Posterior vena cava (tissue), 2 donors: ENCODE measurements at places on chromosomes 7 and 10. TPM values are rescaled to one million over a fixed set of nuclear protein-coding genes. Genes with fewer than 3 reads are reported as not detected.

DNA sequence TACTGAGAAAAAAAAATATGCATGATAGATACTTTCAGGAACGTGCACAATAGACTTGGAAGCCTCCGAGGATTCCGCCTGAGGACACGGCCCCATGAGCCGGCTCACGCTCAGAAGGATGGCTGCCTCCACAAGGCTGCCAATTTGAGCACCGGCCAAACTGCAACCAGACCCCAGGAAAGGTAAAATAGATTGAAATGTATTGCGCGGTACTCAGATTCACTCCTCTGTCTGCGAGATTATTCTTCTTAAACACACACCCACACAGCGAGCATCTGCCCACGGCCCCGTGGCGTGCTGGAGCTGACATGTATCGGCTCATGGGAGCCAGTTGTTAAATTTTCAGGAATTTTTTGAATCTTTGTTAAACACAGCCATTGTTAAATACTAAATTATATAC, 653.2 kb upstream of the MKI67 start:
- DNase-seq = no peak

GRCh38 chr7:17227766-17228490, 70.5 kb upstream of the AHR start:
- no peak for DNase-seq

DNA sequence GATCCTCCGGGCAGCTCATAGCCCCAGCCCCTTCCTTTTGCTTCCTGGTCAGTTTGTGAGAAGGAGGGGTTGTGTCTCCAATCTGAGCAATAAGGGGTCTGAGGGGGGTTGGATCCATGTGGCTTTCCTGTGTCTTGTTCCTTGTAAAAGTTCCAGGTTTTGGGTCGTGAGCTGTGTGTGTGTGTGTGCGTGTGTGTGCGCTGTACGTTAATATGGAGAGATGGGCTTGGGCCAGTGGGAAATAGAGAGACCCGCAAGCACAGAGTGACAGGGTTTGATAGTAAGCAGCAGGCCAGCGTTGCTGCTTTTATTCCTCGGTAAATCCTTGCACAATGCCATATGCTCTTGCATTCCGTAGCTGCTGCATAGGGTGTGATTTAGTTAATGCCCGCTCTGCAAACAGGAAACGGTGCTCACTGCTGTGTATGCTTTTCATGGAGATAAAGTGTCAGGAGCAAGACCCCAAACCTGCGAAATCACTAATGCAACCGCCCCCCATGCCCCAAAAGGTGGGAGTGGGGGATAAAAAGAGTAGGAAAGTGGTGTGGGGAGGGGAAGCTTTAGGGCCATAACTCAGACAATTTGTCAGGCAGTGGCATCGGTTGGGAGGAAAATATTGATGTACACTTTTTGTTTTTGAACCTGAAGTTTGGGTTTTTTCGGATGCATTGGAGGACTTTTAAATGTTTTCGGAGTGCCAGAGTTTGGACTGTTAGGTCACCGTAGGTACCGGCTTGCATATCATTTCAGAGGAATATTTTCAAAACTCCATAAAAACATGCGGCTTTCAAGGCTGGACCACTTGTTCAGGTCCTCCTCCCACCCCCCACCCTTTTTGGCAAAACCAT, 108.7 kb downstream of the TCF7L2 start:
- no peak for DNase-seq

DNA sequence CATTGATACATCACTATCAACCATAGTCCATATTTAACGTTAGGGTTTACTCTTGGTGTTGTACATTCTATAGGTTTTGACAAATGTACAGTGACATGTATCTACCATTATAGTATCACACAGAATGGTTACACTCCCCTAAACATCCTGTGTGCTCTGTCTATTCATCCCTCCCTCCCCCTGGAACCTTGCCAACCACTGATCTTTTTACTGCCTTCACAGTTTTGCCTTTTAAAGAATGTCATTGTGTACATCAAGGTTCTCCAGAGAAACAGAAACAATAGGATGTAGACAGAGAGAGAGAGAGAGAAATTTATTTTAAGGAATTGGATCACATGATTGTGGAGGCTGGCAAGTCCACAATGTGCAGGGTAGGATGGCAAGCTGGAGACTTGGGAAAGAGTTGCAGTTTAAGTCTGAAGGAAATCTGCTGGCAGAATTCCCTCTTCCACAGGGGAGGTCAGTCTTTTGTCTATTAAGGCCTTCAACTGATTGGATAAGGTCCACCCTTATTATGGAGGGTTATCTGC, 45.1 kb upstream of the CCNJ start:
- no peak for DNase-seq

DNA sequence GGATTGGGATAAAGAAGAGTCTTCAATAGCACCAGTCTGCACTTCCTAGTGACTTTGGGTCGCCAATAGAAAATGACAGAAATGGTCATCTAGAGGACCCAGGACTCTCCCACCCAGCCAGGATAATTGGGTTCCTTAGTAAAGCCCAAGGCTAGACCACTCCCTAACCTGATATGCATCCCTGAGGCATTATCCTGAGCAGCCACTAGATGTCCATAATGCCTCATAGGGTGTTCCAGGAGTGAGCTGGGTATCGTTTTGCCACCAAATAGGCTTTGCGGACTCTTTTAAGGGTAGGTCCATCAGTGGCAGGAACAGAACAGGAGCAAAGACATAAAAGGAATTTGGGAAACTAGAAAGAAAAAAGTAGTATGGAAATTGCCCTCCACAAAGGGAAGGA, 4.5 kb upstream of the LRRC4 start:
- no peak for DNase-seq

DNA sequence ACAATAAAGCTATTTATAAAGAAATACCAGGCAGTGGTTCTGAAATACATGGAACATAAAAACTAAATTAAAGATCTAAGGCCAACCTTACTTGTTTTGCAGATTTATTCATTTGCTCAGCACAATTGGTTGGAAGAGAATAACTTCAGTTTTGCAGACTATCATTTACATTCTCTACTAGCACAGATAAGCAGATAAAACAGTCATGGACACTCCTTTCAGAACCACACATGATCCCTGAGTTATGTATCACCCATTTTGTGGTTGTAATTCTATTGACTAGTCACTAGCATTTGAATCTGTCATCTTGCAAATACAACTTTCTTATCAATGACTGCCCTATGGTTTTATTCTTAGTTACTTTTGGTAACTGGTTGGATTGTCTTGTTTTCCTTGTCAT, 45.1 kb downstream of the PRKAR2B start:
- no peak for DNase-seq

DNA sequence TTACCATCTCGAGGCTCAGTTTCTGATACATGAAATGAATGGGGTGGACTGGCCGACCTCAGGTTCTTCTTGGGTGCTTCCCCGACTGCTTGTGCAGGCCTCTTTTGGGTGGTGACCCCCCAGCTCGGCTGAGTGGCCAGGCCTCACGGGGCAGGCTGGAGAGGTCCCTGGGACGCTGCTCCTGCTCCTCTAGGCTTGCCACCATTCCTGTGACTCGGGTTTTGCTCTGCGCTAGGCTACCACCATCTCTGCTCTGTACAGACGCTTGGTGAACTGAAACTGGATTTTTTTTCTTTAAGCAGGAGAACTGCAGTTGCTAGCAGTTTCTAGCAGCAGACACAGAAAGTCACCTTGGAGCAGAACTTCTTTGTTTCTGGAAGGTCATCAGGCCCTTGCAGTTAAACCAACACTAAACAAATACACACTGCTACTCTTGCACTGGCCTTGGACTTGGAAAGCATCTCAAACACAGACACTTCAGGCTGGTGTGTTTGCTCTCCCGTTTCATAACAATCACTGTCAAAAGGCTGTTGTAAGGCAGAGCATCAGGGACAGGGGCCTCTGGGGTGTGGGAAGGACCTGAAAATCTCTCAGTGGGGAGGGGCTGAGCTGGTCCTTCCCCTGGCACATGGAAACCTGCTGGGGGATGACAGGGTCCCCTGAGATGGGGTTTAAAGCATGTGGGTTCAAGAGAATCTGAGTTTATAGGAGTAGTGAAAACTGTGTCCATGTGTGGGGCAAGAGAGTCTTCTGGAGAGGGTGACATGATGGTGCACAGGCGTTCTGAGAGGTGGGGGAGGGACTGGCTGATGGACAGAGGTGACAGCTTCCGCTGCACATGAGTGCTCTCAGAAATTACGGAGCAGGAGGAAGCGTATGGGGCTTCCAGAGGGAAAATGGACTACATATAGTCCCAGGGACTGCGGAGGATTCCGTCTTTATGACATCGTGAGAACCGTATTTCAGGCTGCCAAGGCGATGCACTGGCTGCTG, 35.0 kb upstream of the GIMAP8 start:
- no peak for DNase-seq

DNA sequence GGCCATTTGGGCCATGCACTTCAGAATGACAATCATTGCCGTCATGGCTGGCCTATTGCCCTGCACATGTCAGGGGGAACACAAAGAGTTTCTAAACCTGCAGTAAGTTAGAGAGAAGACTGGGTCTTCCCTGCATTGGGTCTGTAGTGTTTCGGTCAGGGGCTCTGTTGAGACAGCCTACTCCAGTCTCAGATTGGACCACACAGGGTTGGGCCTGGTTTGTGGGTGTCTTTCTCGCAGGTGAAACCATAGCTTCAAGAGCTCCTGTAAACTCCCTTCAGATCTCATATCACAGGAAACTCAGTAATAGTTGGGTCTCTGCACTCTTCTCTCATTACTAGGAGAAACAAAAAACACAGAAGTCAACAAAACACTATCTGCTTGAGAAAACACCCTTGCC, 7.3 kb upstream of the TARP start:
- no peak for DNase-seq

GRCh38 chr7:132213583-132213982, 362.7 kb downstream of the PLXNA4 start:
- no peak for DNase-seq

- DNase-seq = peak; percentile 56
Measured at GRCh38 chr10:102614888-102615287, 29.4 kb upstream of the TRIM8 start.

GRCh38 chr10:130350996-130351395, 214.8 kb downstream of the GLRX3 start:
- peak; percentile 45 for DNase-seq

DNA sequence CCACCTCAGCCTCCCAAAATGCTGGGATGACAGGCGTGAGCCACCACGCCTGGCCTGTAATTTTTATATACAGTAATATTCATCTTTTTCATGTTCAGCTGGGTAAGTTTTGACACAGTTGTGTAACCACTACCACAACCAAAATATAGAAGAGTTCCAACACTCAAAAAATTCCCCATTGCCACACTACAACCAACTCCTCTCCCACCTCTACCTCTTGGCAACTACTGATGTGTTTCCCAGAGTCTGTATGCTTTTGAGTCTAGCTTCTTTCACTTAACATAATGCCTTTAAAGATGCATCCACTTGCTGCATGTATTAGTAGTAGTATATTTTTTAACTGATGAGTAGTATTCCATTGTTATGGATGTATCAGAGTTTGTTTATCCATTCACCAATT, 90.7 kb downstream of the SRPK2 start:
- no peak for DNase-seq

DNA sequence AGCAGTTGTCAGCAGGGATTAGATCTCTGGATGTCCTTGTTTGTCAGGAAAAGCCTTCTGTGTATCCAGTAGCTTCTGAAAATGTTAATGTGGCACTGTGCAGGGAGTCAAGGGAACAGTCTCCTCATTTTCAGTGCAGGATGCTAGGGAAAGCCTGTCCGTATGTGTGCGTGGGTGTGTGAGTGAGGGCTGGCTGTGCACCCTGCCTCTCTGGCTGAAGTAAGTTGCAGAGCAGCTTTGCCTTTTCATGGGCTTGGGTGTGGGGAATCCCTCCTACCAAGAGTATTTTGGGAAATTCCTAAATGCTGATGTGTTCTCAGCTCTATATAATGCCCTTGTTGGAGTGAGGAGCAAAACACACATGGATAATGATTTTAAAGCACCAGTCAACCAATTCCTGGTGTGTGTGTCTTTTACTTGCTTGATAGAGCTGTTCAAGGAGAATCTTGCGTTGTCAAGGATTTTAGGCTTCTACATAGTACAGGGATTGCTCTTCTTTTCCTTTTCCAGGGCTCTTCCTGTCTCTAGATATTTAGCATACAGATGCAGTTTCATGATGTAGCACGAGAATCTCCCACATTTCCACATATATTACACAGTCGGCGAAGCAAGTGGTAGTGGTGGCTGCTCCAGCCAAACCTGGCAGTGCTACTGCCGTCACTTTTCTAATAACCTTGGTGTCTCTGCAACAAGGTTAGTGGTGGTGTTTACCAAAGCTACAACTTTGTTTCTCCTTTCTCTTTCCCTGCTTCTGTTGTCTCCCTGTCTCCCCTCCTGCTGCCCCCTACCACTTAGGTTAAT, 92.8 kb downstream of the MCU start:
- peak; percentile 81 for DNase-seq

- DNase-seq = no peak
Measured at GRCh38 chr7:55555160-55555559, 17.1 kb downstream of the VOPP1 start.

Gene IDI2
- not detected for total RNA-seq

Gene MACC1
- total RNA-seq = 0.46 TPM

Gene PPIA
- total RNA-seq = 961 TPM

Gene BAIAP2L1
- 1.5 TPM for total RNA-seq

Gene SCIN
- 0.79 TPM for total RNA-seq

Gene IGFBP1
- total RNA-seq = not detected

Gene GNGT1
- total RNA-seq = not detected

Gene ADAMTS14
- 1.0 TPM for total RNA-seq

Gene CLDN12
- total RNA-seq = 25.2 TPM

Gene FAM13C
- total RNA-seq = 7.3 TPM

Gene CARD11
- 1.9 TPM for total RNA-seq

Gene PLAC9
- 155 TPM for total RNA-seq

Gene LFNG
- total RNA-seq = 15.2 TPM

Gene SLC37A3
- 50.7 TPM for total RNA-seq

Gene PGAM2
- total RNA-seq = 1.6 TPM

Gene ZNF727
- 3.5 TPM for total RNA-seq

Gene SRRM3
- total RNA-seq = 5.3 TPM

Gene RADIL
- 4.3 TPM for total RNA-seq

Gene ADRA2A
- total RNA-seq = 7.7 TPM

Gene LHFPL3
- total RNA-seq = not detected
